Heart right ventricle (tissue), 16 donors: ENCODE measurements at places on chromosomes 12 and 14.

DNA sequence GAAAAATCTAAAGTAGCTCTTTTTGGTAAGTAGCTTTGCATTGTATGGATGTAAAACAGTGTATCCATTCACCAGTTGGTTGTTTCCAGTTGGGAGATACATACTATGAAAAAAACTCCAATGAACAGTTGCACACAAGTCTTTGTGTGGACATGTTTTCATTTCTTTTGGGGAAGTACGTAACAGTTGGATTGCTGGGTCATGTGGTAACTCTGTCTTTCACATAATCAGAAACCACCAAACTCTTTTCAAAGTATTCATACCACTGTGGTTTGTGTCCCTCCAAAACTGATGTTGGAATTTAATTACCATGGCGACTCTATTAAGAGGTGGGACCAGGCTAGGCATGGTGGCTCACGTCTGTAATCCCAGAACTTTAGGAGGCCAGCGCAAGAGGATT lies 58.9 kb upstream of the RESF1 start:
- DNase-seq, result no peak
- H3K36me3 ChIP-seq, result no peaks in the 10 kb centered on the region
- no peak overlapping the region for H3K4me3 ChIP-seq
- H3K4me1 ChIP-seq, result peaks cover 19% of the 10 kb centered on the region
- H3K27me3 ChIP-seq, result no peaks in the 10 kb centered on the region

- no peaks in the 10 kb centered on the region for H3K27me3 ChIP-seq
- peaks cover 64% of the 10 kb centered on the region for H3K4me1 ChIP-seq
- DNase-seq, result peak; percentile 60
These were observed 299.2 kb upstream of the FKBP4 start for GRCh38 chr12:2495417-2496112.

GRCh38 chr12:87930033-87930432 lies 99.2 kb downstream of the C12orf50 start:
- H3K4me3 ChIP-seq, result no peak overlapping the region
- no peaks in the 10 kb centered on the region for H3K36me3 ChIP-seq

- H3K36me3 ChIP-seq, result no peaks in the 10 kb centered on the region
- H3K4me3 ChIP-seq, result no peak overlapping the region
- H3K27ac ChIP-seq, result no peak overlapping the region
- DNase-seq, result no peak
These were observed 364.2 kb upstream of the TMPO start for GRCh38 chr12:98151105-98151590.

GRCh38 chr14:73463411-73463810 lies 5.1 kb upstream of the NUMB start:
- H3K27ac ChIP-seq, result peak overlapping the region; percentile 57
- no peaks in the 10 kb centered on the region for H3K36me3 ChIP-seq
- DNase-seq, result peak; percentile 22
- H3K27me3 ChIP-seq, result no peaks in the 10 kb centered on the region
- H3K4me1 ChIP-seq, result peaks cover 81% of the 10 kb centered on the region
